ENCODE measurements at places on chromosomes 3 and 15.

GRCh38 chr15:41207687-41208448, 22.7 kb downstream of the EXD1 start:
- DNase-seq = no peak

DNA sequence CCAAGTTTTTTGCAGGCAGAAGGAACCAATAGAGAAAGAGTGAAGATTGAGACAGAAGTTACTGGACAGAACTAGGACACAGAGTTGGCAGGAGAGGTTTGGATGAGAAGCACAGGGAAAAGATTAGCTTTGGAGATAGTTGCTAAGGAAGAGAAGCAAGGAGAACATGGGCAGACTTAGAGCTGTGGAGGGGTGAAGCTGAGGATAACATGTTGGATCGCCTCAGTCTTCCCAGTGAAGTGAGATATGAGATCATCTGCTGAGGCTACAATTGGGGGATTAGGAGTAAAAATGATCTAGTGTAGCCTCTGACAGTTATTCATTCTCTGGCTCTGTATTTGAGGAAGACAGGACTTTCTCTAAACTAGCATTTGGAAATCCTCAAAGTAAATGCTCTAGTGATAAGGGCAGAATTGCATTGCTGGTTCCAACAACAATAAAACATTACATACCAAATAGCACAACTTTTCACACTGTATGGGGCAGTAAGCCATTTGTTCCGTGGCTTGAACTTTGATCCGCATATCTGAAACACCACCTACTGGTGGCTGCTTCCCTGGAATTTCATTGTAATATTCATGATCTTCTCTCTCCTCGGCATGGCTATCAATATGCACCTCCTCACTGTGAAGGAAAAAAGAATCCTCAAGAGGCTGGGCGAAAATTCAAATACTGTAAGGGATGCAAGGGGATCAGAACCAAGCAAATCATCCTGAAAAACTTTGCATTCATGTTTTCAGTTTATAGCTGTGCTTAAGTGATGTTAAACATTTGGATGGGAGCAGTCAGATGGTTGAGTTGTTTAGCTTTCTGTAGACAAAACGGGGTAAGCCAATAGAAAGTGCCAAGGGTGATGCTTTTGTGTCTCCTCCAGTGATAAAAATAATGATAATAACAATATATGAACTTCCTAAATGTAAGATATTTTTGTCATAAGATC, 22.2 kb upstream of the EID1 start:
- peak; percentile 46 for DNase-seq

DNA sequence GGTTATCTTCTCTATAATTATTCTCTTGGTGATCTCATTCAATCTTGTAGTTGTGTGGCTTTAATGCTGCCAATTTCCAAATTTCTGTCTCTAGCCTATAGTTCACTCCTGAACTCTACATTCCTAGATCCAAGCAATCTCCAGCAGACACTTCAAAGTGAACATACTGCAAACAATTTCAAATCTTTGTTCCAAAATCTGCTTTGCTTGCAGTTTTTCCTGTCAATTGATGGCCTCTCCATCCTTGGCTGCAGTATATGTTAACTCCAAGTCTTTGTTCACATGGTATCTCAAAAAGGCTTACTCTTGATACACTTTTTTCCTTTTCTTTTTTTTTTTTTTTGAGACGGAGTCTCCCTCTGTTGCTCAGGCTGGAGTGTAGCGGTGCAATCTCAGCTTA, 17.4 kb downstream of the NAA50 start:
- no peak for DNase-seq

- no peak for DNase-seq
These were observed 223.2 kb downstream of the MTHFS start for GRCh38 chr15:79673416-79674123.

DNA sequence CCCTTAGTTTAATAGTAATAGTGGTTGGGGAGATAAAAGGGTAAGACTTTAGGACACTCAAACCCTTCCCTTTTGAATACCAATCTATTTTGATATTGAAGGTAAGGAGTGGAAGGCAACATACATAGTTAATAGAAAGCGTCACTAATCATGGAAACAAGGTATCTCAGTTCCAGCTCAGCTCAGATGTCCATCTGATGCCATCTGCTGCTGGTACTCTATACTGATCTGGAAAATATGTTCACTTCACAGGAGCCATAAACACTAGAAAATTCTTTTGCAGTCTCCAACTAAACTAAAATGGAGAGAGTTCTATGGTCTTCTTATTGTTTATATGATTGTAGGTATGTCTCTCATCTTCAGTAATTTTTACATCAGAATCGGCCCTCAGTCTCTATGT, 1777.1 kb downstream of the OTOL1 start:
- DNase-seq = no peak

GRCh38 chr3:120435621-120436020, 15.2 kb downstream of the FSTL1 start:
- DNase-seq = peak; percentile 20

DNA sequence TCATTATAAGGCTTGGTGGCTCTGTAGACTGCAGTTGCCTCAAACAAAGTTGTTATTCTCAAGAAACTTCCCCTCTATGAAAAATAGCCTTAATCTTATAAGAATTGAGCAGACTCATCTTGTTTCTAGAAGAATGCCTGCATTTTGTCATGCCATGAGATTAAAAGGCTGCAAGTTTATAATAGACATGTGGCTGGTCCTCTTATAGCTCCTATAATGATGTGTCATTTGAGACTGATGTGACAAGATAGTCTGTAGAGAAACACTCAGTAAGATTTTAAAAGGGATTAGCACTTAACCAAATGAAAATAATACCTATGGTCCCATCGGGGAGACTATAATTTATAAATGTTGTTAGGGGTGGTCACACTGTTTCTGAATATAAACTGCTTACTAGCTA, 312.5 kb downstream of the OXSM start:
- no peak for DNase-seq

GRCh38 chr3:62318365-62318751, 55.0 kb downstream of the FEZF2 start:
- DNase-seq = peak; percentile 36

DNA sequence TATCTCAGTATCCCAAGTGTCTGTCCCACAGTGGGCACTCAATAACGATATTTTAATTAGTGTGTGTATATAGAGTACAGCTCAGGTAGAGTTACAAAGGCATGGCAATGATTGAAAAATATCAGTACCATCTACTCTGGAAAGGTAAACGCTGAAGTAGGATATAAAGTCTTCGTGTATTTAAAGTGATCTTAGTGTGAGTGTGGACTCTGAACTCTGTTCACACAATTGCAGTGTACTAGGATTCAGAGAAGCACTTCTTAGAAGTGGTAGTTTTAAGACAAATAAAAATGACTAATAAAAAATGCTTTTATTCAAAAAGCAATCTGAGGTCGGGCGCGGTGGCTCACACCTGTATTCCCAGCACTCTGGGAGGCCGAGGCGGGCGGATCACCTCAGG, 62.9 kb upstream of the RAP2B start:
- no peak for DNase-seq

DNA sequence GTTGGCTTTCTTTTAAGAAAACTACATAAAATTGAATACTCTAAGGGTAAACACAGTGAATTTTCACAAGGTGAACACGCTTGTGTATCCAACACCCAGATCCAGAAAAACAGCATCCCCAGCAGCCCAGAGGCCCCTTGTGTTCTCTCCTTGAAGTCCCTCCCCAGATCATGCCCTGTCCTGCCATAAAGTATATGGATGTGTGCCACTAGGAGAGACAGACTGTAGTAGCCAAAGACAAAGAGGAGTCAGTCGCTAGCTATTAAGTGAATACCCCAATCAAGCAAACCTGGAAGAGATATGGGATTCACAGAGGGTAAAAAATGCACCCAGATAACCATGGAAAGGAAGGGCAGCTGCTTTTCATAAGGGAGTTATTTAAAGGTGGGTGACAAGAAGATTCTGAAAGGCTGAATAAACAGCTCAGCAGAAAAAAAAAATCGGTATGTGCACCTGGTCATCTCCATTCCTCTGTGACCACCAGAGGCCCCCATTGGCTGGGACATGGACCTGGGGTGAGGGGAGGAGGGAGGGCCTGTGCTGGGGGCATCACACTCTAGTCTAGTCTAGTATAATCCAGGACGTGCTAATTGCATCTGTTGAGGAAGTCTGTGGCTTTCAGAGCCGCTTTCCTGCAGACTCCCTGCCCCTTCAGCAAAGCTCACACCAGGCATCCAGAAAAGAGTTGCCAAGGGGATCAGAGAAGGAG, 167.3 kb upstream of the NDN start:
- DNase-seq = no peak

- DNase-seq = peak; percentile 16
These were observed 162.2 kb upstream of the TLE3 start for GRCh38 chr15:70259640-70260508.

- peak; percentile 58 for DNase-seq
These were observed 1.7 kb downstream of the CMTM8 start for GRCh38 chr3:32240159-32240545.

DNA sequence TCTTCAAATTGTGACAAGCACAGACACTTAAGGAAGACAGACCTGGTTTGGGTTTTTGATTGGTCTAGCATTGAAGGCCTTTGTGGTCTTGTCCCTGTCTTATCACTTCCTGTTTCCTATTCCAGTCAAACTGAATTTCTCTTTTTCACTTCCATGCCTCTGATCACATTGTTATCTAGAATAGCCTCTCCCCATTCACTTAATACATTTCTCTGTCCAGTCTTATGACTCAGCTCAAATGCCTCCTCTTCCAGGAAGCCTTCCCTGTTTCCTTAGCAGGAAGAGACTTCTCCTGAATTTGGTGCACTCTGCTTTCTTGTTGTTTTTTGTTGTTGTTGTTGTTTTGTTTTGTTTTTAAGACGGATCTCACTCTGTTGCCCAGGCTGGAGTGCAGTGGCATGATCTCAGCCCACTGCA, 45.5 kb downstream of the LIMD1 start:
- DNase-seq = no peak

DNA sequence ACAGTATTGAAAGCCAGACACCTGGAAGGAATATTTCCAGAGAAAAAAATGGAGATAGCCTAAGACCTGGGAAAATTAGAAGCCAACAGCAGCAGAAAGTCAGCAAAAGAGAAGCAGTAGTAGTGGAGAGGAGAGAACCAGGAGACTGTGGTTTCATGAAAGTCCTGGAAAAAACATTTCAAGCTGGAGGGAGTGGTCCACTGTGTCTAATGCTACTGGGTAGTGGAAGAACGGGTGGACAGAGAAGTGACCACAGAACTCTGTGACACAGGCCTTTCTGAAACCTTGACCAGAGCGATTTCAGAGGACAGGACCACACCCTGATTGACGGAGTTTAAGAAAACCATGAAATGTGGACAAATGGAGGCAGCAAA, 15.3 kb upstream of the SH3BP5 start:
- DNase-seq = no peak

DNA sequence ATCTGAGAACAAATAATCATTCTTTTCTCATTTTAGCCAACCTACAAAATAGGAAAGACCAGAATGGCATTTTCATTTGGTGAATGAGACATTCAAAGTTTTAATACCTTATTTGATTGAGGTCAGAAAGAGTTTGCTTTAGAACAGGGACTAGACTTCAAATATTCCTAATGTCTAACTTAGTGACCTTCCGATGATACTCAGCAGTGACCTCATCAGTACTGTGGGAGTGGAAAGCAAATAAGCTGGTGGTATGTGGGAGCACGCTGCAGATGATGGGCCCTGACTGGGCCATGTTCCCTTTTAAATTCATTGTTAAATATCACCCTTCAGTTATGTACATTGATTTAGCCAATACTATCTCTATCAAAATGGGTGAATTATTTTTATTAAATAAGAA, 223.3 kb downstream of the P3H2 start:
- DNase-seq = no peak

- peak; percentile 85 for DNase-seq
These were observed 24.8 kb downstream of the GABRA5 start for GRCh38 chr15:26891448-26892181.

- DNase-seq = no peak
These were observed 67.3 kb upstream of the ADPGK start for GRCh38 chr15:72850833-72851232.

DNA sequence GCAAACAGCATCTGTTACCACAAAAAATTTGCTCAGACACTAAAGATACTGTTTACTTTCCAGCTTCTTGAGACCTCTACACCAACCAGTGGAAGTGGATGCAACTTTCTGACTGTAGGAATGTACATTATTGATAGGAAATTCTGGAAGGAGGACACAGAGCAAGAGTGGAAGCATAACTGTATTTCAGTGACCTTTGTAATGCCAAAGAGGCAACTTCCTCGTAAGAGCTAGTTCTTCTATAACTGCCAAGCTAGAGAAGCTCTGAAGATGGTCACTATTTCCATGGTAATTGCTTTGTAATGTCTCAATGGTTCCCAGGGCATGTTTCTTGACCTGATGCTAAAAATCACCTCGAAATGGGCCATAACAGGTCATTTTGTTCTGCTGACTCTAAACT, 96.3 kb upstream of the SLC2A2 start:
- DNase-seq = no peak

DNA sequence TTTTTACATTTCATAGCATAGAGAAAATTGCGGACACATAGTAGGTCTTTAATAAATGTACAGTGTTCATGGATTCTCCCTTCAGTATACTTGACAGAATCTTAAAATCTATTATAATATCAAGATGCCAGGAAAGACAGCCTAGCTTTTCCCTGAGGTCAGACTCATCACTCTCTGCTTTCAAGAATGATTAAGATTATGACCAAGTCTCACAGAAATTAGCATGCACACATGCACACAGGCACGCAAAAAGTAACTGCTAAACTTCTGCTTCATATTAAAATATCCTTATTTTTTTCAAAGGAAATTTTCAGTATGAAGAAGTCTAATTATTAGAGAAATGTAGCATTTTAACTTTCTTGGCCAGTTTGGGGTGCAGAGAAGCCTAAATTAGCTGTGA, 493.8 kb upstream of the NECTIN3 start:
- DNase-seq = no peak

GRCh38 chr3:154590675-154591384, 160.8 kb upstream of the GPR149 start:
- DNase-seq = no peak

GRCh38 chr3:46006238-46007032, 10.8 kb upstream of the FYCO1 start:
- no peak for DNase-seq

DNA sequence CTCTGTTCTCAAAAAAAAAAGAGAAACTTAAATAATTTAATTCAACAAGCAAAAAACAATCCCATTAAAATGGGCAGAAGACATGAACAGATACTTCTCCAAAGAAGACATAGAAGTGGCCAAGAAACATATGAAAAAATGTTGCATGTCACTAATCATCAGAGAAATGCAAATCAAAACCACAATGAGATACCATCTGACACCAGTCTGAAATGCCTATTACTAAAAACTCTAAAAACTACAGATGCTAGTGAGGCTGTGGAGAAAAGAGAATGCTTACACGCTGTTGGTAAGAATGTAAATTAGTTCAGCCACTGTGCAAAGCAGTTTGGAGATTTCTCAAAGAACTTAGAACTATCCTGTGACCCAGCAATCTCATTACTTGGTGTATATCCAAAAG, 382.9 kb downstream of the OTOL1 start:
- DNase-seq = no peak

DNA sequence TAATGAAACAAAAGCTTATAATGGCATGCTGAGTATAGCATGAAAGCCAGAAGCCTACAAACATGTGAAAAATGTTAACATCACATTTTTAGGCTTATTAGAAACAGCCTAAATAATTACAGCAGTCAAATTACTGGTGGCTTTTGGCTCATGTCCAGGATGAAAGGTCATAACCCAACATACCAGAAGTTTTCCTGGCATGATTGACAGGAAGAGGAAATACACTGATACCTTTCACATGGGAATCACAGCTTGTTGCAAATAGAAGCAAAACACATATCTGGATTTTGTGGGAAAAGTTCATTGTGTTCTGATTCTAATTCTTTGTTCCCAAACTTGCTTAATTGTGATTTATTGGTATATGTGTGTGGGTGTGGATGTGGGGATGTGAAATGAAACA, 393.5 kb upstream of the ARRDC4 start:
- no peak for DNase-seq

GRCh38 chr15:29142129-29142747, 127.4 kb downstream of the NSMCE3 start:
- no peak for DNase-seq
